Left lung (tissue), 14 donors: ENCODE measurements at places on chromosomes 12 and 14.

GRCh38 chr12:22539055-22539454 lies 5.3 kb downstream of the C2CD5 start:
- H3K27me3 ChIP-seq: no peaks in the 10 kb centered on the region
- H3K4me3 ChIP-seq: no peak overlapping the region
- peak overlapping the region; percentile 87 for H3K27ac ChIP-seq
- H3K36me3 ChIP-seq: no peaks in the 10 kb centered on the region
- no peak for DNase-seq

GRCh38 chr12:68042212-68042699 lies 53.0 kb downstream of the IFNG-AS1 start:
- H3K27me3 ChIP-seq: no peaks in the 10 kb centered on the region
- no peak overlapping the region for H3K4me3 ChIP-seq
- H3K4me1 ChIP-seq: no peaks in the 10 kb centered on the region
- no peak for DNase-seq

DNA sequence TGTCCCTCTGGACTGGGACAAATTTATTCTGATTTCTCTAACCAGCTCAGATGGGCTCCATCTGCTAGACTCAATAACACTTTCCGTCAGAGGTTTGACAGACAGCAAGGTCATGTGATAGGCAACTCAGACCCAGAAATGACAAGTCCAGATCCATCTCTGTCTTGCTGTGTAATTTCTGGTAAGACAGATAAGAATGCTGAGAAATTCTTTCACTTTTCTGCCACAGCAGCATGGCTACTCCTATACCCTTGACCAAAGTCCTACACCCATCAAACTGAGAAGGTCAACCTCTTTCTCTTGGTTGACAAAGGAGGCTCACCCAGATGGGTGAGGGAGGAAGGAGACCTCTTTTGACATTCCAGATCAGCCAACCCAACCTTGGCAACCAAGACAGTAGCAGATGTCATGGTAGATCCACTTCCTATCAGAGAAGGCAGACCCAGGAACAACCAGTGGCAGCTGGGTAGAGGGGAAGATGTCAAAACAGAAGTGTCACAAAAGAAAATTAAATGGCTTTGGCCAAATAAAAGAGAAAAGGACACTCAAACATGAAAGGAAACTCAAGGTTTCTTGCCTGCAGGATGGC lies 36.9 kb upstream of the PRKAB1 start:
- no peak overlapping the region for H3K27ac ChIP-seq
- no peaks in the 10 kb centered on the region for H3K4me1 ChIP-seq
- no peaks in the 10 kb centered on the region for H3K27me3 ChIP-seq

GRCh38 chr12:130559806-130560205 lies 156.3 kb downstream of the RIMBP2 start:
- no peaks in the 10 kb centered on the region for H3K4me1 ChIP-seq
- no peak overlapping the region for H3K27ac ChIP-seq
- no peak overlapping the region for H3K4me3 ChIP-seq
- DNase-seq: no peak
- no peaks in the 10 kb centered on the region for H3K27me3 ChIP-seq

DNA sequence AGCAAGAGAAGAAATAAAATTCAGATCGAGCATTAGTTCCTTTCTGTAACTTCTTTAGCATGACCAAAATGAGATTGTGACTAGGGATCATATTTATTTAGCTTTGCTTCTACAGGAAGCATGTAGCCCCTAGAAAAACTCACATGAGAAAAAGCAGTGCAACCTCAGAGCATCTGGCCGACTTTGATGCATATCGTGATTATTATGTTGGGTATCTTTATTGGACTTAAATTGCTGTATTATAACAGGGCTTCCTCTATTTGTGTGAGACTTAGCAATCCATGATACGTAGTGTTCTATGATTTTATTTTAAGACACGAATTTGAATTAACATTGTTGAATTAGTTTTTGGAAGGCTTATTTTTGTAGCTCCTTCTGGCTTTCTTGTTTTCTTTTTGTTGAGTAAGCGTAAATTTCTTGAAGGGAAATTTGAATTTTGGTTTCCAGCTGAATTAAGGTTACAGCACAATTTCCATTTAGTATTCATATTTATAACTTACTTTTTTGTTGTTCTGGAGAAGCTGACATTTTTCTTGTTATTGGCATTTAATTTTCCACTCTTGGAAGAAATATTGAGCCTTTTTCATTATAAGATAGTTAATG lies 33.9 kb downstream of the WASHC4 start:
- H3K36me3 ChIP-seq: no peaks in the 10 kb centered on the region
- DNase-seq: no peak
- no peak overlapping the region for H3K27ac ChIP-seq
- H3K4me3 ChIP-seq: no peak overlapping the region

- H3K27me3 ChIP-seq: no peaks in the 10 kb centered on the region
- no peaks in the 10 kb centered on the region for H3K4me1 ChIP-seq
Measured at GRCh38 chr12:82757656-82758055, 71.0 kb downstream of the TMTC2 start.

DNA sequence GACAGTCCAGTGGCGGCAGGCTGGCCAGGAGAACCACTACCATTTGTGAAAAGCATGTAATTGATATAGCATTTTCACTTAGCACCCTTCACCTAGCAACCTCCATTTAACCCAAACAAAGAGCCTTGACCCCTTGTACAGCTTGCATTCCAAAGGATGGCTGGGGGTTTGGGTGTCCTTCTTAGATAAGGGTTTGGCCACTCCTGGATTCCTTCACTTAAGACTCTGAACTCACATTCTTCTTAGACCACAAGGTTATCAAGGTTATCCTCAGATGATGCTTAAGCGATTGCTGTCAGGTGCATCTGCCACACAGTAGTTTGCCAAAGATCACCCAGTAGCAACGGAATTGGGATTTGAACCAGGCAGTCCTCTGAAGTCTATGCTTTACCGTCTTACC lies 102.8 kb downstream of the ZNF664 start:
- H3K36me3 ChIP-seq: no peaks in the 10 kb centered on the region
- H3K27ac ChIP-seq: no peak overlapping the region
- H3K27me3 ChIP-seq: no peaks in the 10 kb centered on the region

DNA sequence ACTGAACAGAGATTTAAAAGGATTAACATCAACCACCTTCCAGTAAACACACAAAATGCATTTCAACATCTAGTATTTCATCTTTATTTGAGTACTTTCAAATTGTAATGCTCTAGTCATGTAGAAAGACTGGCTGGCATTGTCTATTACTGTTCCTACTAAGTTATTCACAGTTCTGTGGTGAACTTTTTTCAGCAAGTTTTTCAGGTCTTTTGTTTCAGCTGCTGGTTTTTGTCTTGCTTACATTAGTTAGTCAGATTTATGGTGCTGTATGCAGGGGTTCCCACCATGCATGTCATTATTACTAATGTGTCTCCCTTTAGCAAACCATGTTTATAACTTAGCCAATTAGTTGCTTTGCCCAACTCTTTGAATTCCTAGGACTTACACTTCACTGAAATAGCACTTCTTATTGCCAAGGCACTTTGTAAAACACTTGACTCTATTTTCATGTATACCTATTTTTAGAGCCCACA lies 253.4 kb upstream of the KITLG start:
- no peaks in the 10 kb centered on the region for H3K36me3 ChIP-seq
- no peak overlapping the region for H3K4me3 ChIP-seq
- H3K4me1 ChIP-seq: no peaks in the 10 kb centered on the region
- H3K27me3 ChIP-seq: no peaks in the 10 kb centered on the region

GRCh38 chr12:106135781-106136180 lies 3.0 kb downstream of the NUAK1 start:
- H3K4me3 ChIP-seq: peak overlapping the region; percentile 53
- DNase-seq: no peak
- H3K4me1 ChIP-seq: peaks cover 17% of the 10 kb centered on the region
- H3K27me3 ChIP-seq: peaks cover 60% of the 10 kb centered on the region

GRCh38 chr12:121581686-121582429 lies 1.0 kb upstream of the KDM2B start:
- peaks cover 49% of the 10 kb centered on the region for H3K4me1 ChIP-seq
- no peak for DNase-seq
- peaks cover 8% of the 10 kb centered on the region for H3K27me3 ChIP-seq
- no peak overlapping the region for H3K4me3 ChIP-seq

DNA sequence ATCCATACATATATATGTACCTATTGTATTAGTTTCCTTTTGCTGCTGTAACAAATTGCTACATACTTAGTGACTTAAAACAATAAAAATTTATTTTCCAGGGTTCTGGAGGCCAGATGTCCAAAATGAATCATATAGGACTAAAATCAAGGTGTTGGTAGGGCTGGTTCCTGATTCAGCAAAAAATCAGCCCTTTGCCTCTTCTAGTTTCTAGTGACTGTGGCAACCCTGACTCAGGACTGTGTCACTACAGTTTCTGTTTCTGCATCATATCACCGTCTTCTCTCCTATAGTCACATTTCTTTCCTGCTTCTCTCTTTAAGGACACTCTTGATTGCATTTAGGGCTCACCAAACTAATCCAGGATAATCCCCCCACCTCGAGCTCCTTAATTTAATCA lies 386.3 kb upstream of the TBX3 start:
- H3K27me3 ChIP-seq: peaks cover 8% of the 10 kb centered on the region
- no peaks in the 10 kb centered on the region for H3K4me1 ChIP-seq
- DNase-seq: no peak
- no peaks in the 10 kb centered on the region for H3K36me3 ChIP-seq

DNA sequence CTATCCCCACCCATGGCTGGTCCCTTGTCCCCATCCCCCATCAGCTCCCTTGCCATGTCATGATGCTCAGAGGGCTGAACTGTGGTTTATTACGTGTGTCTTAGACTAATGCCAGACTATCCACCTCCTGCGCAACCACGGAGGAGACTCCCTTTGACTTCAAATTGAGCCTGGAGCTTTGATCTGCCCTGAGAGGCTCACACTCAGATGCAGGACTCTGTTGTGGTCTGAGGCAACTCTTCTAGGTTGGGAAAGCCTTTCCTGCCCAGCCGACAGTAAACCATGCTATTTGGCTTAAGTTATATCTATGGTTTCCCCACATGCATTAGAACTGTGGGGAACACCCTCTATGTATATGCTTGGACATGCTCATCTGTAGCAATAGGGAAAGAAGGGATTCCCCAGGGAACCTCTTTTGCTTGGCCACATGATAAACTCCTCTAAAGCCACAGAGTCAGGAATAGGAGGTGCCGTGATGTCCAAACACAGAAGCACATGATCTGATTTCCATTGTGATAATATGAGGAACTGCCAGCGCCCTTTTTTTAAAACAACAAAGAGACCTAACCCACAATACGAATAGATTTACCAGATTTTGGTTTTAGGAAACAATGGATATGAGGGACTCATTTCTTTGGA lies 11.1 kb upstream of the LGALS3 start:
- H3K36me3 ChIP-seq: no peaks in the 10 kb centered on the region
- no peaks in the 10 kb centered on the region for H3K27me3 ChIP-seq
- no peak overlapping the region for H3K4me3 ChIP-seq
- H3K4me1 ChIP-seq: peaks cover 17% of the 10 kb centered on the region
- DNase-seq: no peak

- no peaks in the 10 kb centered on the region for H3K27me3 ChIP-seq
- H3K27ac ChIP-seq: no peak overlapping the region
- no peaks in the 10 kb centered on the region for H3K4me1 ChIP-seq
- no peak overlapping the region for H3K4me3 ChIP-seq
Measured at GRCh38 chr12:61860451-61860850, 399.8 kb upstream of the USP15 start.

GRCh38 chr12:93380480-93381121 lies 2.9 kb downstream of the NUDT4 start:
- peak overlapping the region; percentile 68 for H3K4me3 ChIP-seq
- peak overlapping the region; percentile 87 for H3K27ac ChIP-seq
- no peaks in the 10 kb centered on the region for H3K36me3 ChIP-seq
- DNase-seq: no peak
- H3K27me3 ChIP-seq: no peaks in the 10 kb centered on the region

GRCh38 chr12:125029761-125030358 lies 35.4 kb upstream of the AACS start:
- DNase-seq: no peak
- H3K4me1 ChIP-seq: no peaks in the 10 kb centered on the region
- no peaks in the 10 kb centered on the region for H3K27me3 ChIP-seq
- H3K27ac ChIP-seq: no peak overlapping the region
- H3K4me3 ChIP-seq: no peak overlapping the region

GRCh38 chr12:113244478-113244958 lies 23.3 kb downstream of the TPCN1 start:
- no peak for DNase-seq
- H3K36me3 ChIP-seq: no peaks in the 10 kb centered on the region
- no peak overlapping the region for H3K27ac ChIP-seq
- H3K27me3 ChIP-seq: no peaks in the 10 kb centered on the region
- H3K4me1 ChIP-seq: peaks cover 77% of the 10 kb centered on the region

- H3K27me3 ChIP-seq: no peaks in the 10 kb centered on the region
- H3K4me3 ChIP-seq: no peak overlapping the region
- H3K36me3 ChIP-seq: no peaks in the 10 kb centered on the region
- no peak overlapping the region for H3K27ac ChIP-seq
- no peak for DNase-seq
Measured at GRCh38 chr12:108495054-108495453, 20.0 kb upstream of the FICD start.

DNA sequence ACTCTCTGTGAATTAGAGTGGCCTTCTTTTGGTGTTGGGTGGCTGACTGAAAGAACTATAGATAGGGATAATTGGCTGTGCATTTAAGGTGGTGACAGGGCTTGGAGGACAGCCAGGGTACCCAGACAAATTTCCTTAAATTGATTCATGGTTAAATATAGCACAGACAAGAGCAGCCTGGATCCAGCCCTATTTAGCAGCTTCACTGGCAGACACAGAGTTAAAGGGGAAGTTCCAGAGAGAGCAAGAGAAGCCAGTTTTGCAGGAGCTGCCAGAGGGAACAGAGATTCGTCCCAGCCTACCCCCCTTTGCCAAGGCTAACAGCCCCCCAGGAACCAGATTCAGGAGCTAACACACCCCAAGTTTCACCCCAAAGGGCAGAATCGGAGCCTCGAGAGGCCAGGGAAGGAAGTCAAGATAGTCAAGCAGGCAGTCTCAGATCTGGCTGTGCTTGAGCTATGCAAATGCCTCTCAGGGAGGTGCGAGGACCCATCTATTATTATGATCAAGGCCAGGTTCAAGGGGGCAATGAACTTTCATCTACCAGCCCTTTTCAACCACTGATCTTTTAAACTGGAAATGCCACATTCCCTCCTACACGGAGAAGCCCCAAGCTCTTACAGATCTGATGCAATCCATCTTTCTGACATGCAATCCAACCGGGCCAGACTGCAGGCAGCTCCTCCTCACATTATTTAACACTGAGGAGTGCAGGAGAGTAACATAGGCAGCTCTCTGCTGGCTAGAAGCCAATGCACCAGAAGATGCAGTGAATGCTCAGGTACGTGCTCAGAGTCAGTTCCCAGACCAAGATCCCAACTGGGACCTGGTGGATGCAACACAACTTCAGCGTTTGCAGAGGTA lies 58.2 kb downstream of the DHRS2 start:
- H3K4me1 ChIP-seq: peaks cover 15% of the 10 kb centered on the region
- no peak for DNase-seq
- H3K4me3 ChIP-seq: no peak overlapping the region
- peaks cover 24% of the 10 kb centered on the region for H3K27me3 ChIP-seq
- H3K27ac ChIP-seq: no peak overlapping the region

DNA sequence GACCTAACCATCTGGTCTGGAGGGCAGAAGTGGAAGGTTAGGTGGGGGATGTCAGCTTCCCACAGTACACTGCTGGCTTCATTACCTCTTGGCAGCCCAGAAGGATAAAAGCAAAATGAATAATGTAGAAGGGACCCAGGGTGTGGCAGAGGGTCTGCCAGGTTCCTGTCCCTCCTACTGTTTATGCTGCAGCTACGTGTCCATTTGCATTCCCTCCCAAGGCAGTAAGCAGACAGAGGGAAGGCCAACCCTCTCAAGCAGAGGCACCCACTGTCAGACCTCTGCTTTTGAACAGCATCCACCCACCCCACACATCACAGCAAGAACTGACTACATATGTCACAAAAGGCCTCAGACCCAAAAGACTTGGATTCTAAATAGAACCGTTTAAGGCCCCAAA lies 19.4 kb downstream of the MAX start:
- H3K27me3 ChIP-seq: no peaks in the 10 kb centered on the region
- H3K27ac ChIP-seq: no peak overlapping the region
- no peak overlapping the region for H3K4me3 ChIP-seq
- H3K36me3 ChIP-seq: peaks cover 84% of the 10 kb centered on the region
- no peak for DNase-seq
